ENCODE measurements at places on chromosomes 5 and 9.

- no peak for DNase-seq
Observed at GRCh38 chr5:149134778-149135500, 6.4 kb upstream of the ABLIM3 start.

- no peak for DNase-seq
Observed at GRCh38 chr9:91720751-91721705, 229.0 kb downstream of the ROR2 start.

DNA sequence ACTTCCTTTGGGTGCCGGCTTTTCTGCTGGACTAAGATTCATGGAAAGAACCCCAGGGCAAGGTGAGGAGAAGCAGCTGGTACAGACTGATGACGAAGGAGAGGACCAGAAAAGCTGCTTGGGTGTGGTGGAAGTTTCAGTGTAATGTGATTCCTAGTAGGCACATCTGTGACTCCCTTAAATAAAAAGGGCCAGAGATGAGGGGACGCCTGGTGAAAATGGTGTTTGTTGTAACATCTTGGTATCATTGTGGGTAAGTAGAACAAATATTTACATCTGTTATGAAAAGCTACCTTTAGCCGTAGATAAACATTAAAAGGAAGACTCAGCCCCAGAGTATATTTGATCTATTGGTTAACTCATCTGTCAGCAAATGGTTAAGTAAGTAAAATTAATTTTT, 33.8 kb downstream of the OTULINL start:
- DNase-seq: peak; percentile 13

DNA sequence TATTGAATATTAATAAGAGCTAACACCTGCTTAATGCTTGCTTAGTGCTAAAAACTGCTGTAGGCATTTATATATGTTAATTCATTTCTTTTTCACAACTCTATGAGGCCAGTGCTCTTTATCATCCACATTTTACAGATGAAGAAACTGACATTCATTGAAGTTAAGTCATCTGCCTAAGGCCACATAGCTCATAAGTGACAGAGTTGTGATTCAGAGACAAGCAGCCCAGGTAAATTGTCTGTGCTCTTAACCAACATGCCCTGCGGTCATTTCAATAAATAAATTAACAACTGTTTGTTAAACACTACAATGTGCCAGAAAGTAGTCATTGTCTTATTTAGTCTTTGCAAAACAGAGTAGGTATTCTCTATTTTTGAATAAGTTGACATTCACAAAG, 1354.4 kb upstream of the C9orf72 start:
- no peak for DNase-seq

- DNase-seq: no peak
Observed at GRCh38 chr5:131206061-131206460, 35.3 kb downstream of the LYRM7 start.

Measured in HuH-7 (cell line).